Glutamatergic neuron (in vitro differentiated cells): ENCODE measurements at places on chromosomes 7 and 10.

- no peak for DNase-seq
Observed at GRCh38 chr7:114722562-114722961, 199.3 kb upstream of the MDFIC start.

- DNase-seq: no peak
Observed at GRCh38 chr7:116948934-116949333, 4.4 kb upstream of the ST7 start.

DNA sequence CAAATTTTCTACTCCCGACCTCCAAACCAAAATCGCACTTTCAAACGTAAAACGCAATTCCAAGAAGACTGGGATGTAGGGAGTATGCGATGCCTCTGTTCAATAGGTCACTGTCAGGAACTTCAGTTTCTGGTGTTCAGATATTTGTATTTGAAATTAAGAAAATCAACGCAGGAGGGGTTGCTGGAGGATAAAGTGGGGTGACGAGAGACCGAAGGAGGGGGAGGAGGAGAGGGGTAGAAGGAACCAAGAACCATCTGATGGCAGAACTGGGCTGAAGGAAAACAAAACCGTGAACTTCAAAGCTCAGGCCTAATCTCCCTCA, 293.8 kb upstream of the NFE2L3 start:
- no peak for DNase-seq

DNA sequence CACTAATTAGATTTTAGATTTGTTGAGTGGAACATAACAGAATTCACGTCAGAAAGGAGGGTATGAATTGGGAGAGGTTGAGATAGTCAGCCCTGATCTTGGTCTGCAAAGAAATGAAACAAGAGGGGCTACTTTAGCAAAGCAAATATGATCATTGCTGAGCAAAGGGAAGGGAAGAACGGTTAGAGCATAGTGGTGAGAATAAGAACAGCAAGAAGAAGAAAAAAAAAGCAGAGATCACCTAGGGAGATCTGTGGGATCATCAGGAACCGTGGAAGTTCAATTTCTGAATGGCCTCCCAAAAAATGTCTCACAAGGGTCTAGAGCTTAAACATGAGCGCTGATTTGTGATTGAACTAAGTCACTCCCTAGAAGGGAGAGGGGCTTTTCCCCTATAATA, 156.1 kb downstream of the DGKI start:
- no peak for DNase-seq

- DNase-seq: no peak
Observed at GRCh38 chr7:151398446-151399304, 11.2 kb downstream of the WDR86 start.

- DNase-seq: no peak
Observed at GRCh38 chr7:69919426-69920111, 321.3 kb downstream of the AUTS2 start.

DNA sequence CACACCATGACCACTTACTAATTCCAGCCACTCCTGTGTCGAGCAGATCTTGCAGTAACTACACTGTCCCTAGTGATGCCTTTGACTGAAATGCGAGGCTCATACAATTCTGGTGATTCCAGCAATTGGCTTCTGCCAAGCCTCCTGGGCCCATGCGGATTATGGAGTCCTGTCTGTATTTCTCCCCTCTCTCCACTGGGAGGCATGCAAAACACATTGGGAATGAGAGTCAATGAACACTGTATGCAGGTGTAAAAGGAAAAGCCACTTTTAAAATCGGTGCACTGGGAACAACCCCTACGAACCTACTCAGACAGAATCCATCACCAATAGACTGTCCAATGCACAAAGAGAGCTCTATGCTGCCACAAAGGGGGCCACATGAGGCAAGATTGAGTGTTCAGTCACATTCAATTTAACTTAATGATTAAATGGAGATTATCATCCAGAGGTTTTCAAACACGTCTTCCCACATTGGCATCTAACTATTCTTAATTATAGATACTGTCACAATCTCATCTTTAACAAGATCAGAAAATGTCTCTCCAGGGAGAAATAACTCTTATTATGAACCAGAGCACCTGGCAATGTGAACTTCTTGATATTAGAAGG, 550.6 kb downstream of the GLRX3 start:
- DNase-seq: peak; percentile 28

GRCh38 chr10:75959209-75959608, 527.8 kb downstream of the LRMDA start:
- DNase-seq: no peak

DNA sequence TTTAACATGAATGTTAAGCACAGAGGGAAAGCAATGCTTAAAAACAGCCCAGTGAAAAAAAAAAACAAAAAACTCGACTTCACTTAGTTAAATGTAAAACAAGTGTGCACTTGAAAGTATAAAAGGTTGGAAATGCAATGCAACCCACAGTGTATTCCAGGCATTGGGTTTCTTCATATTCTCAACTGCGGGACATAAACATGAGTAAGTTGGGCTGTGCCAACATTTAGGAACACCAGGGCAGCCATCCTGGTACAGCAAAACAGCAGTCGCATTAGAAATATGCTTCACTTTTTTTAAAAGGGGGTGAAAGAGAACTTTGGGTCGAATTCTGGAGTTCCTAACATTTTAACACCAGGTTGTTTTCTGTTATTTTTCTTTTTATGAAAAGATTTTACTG, 937 bp downstream of the STEAP1 start:
- no peak for DNase-seq

DNA sequence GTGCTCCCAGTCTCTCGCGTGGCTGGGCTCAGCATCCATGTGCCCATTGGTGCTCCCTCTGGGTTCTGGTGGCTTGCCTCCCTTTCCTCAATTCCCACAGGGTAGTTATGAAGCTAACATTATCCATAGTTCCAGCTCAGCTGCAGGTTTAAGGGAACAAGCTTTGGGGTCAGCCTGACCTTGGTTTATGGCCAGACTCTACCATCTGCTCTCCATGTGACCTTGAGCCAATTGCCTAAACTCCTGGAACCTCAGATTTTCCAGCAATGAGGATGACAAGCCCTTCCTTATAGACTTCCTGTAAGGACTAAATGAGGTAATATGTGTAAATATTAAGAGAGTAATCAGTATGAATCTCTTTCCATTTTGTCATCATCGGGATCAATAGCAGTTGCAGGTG, 10.1 kb upstream of the SLC29A3 start:
- DNase-seq: no peak

- DNase-seq: no peak
Observed at GRCh38 chr7:48049850-48050249, 14.5 kb downstream of the C7orf57 start.
